Anterior cingulate cortex (tissue), 58 donors: ENCODE measurements at places on chromosomes 11 and 22.

DNA sequence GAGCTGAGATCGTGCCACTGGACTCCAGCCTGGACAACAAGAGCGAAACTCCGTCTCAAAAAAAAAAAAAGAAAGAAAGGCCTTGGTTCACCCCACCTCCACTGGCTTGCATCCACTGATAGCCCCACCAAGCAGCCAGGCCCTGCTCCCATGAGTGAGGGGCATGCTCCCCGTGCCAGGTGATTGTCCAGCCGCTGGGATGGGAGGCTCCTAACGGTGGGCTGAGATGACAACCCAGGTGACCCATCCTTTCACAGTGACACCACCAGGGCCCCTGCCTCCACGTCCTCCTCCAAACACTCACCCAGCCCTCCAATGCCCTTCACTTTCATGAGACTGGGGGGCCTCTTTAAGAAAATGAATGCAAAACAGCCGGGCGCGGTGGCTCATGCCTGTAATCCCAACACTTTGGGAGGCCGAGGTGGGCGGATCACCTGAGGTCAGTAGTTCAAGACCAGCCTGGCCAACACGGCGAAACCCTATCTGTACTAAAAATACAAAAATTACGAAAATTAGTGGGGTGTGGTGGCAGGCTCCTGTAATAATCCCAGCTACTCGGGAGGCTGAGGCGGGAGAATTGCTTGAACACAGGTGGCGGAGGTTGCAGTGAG, 8.6 kb upstream of the DERL3 start:
- no peak for DNase-seq

DNA sequence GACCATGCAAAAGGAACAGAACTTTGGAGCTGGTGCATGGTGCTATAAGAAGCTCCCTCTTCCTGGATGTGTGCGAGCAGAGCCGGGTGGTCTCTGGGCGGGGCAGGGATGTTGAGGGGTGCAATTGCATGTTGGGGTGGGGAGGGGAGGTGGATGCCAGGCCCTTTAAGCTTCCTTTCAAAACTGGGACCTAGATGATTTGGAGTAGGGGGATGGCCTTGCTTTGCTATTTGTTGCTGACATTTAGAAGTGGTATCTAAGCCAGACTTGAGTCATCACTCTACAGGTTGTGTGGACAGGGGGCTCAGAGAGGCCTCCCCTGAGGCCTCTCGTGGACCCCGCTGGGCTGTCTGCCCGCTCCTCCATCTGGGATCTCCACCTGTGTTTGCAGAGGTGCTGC, 24.8 kb downstream of the FBLN1 start:
- DNase-seq: no peak

- DNase-seq: no peak
Observed at GRCh38 chr22:43272301-43272700, 70.9 kb downstream of the SCUBE1 start.

DNA sequence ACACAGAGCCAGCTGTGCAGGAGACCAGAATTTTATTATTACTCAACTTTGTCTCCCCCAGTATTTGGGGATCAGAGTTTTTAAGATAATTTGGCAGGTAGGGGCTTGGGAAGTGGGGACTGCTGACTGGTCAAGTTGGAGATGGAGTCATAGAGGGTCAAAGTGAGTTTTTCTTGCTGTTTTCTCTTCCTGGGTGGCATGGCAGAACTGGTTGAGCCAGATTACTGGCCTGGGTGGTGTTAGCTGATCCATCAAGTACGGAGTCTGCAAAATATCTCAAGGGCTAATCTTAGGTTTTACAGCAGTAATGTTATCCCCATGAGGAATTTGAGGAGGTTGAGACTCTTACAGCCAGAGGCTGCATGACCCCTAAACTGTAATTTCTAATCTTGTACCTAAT, 153.5 kb downstream of the OR4C45 start:
- no peak for DNase-seq

GRCh38 chr22:40673017-40673416, 6.3 kb upstream of the MCHR1 start:
- DNase-seq: no peak

GRCh38 chr11:123250892-123251656, 56.0 kb upstream of the CLMP start:
- no peak for DNase-seq

- no peak for DNase-seq
Observed at GRCh38 chr11:65616575-65617001, 1.0 kb downstream of the PCNX3 start.

GRCh38 chr11:95284057-95285052, 53.4 kb upstream of the SESN3 start:
- DNase-seq: no peak

- DNase-seq: no peak
Observed at GRCh38 chr11:120144501-120144900, 6.6 kb upstream of the TRIM29 start.

- DNase-seq: no peak
Observed at GRCh38 chr22:40153192-40153591, 24.5 kb upstream of the TNRC6B start.

GRCh38 chr11:71538666-71538990, 803 bp downstream of the KRTAP5-8 start:
- DNase-seq: no peak
